Inflammatory macrophage (primary cell): ENCODE measurements at places on chromosomes 4 and X.

DNA sequence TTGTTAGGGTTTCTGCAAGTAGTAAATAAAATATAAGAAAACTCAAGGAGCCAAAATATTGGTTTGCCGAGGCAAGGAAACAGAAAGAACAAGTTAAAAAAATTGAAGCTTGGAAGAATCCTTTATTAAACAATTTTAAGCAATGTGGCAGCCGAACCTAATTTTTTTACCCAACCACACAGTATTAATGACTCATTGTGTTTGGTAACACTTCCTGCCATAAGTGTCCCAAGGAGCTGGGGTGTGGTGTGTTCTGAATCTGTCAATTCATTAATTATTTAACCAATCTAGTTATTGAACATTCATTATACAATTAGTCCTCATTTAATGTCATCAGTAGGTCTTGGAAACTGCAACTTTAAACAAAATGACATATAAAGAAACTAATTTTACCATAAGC, 19.3 kb upstream of the CPE start:
- peak; percentile 82 for DNase-seq

- DNase-seq = no peak
Measured at GRCh38 chr4:23483320-23483960, 406.4 kb downstream of the PPARGC1A start.

GRCh38 chr4:156336511-156336910, 382.8 kb upstream of the CTSO start:
- DNase-seq = no peak

DNA sequence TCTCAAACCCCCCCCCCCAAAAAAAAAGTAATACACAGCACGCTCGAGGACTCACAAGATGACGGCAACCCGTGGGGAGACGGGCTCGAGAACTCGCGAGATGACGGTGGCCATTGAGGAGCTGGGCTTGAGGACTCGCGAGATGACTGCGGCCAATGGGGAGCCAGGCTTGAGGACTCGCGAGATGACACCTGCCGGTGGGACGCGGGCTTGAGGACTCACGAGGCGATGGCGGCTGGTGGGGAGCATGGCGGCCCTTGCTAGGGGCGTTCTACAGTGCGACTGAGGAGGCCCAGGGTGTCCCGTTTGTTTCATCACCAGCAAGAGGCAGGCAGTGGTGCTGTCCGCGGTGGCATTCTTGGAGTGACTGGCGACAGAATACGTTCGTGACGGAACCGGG, 172.4 kb upstream of the MAGEB16 start:
- no peak for DNase-seq

- no peak for DNase-seq
Measured at GRCh38 chrX:25068340-25068739, 52.6 kb upstream of the ARX start.
